ENCODE measurements at places on chromosomes 11 and 22.

GRCh38 chr11:82045748-82046457, 687.8 kb downstream of the FAM181B start:
- DNase-seq: no peak

GRCh38 chr11:48079596-48079995, 99.2 kb downstream of the PTPRJ start:
- no peak for DNase-seq

GRCh38 chr11:7890417-7891172, 40.5 kb downstream of the OR10A6 start:
- DNase-seq: no peak

DNA sequence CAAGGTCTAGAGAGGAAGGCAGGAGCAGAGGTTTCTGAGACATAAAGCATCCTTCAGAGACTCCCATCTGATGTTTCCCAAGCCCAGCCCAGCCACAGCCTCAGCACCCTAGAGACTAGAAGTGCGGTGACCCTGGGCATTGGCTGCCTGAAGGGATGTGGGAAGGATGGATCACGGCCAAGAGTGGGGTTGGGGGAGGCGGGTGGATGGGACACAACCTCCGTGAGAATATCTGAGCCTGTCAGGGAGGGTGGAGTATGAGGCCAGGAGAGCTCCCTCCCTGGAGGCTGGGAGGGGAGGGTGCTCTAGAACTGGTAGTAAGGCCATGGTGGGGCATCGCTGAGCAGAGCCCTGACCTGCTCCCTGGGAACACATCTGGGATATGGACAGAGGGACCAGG, 71.4 kb downstream of the CSNK2A3 start:
- no peak for DNase-seq

GRCh38 chr22:39859903-39860588, 33.5 kb downstream of the ENTHD1 start:
- DNase-seq: no peak

DNA sequence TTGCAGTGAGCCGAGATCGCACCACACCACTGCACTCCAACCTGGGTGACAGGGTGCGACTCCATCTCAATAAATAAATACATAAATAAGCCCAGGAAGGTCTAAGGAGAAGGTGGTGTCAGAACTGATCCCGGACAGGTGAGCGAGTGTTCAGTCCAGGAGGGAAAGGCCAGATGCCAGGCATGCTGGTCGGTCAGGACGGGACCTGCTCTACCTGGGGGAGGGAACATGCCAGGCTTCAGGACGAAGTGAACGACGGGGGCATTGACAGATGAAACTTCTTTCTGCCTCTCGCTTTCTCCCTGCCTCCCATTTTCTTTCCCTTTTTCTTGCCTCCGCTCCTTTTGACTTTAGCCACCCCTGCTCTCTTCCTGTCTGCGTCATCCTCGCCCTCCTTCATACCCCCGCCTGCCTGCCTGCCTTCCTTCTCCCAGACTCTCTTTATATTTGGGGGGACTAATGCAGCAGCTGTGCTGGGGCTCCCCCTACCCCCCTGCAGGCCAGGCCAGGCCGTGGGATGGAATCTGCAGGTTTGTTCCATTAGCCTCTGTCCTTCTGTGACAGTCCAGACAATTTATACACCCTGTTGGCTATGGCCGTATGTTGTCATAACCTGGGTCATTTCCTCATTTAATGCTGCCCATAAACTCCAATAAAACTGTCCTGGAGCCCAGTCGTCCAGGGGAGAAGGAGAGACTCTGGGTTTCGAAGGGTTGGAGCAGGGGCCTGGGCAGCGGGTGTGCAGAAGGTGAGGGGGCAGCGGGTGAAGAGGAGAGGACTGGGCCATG, 209.2 kb upstream of the TBCEL start:
- no peak for DNase-seq

DNA sequence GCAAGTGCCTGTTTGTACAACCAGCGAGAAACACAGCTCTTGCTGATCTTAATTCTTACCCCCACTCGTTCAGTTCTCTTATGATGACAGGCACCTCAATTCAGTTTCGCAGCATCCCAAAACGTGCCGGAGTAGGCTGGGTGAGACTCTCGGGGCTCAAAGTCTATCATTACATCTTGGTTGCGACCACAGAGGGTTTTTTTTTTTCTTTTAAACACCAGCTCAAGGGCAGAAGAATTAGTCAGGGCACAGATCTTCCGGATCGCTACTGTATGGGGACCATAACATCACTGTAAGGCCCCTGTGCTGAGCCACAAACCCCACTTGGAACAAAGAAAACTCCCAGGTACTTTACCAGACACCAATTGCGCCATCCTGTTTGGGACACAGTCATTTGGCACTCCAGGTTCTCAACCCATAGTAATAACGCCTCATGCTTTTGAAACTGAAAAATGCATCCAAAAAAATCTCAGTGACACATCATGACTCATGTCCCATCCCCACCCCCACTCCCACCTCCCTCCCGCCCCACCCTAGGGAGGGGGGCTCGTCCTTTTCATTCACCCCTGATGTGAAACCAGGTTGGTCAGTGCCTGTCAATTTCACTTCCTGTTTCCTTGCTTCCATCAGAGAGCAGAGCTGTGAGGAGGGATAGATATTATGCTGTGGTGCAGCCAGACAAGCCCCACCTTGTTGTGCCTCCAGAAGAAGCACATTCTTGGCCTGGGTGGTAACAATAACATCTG, 41.0 kb upstream of the CD5 start:
- no peak for DNase-seq

DNA sequence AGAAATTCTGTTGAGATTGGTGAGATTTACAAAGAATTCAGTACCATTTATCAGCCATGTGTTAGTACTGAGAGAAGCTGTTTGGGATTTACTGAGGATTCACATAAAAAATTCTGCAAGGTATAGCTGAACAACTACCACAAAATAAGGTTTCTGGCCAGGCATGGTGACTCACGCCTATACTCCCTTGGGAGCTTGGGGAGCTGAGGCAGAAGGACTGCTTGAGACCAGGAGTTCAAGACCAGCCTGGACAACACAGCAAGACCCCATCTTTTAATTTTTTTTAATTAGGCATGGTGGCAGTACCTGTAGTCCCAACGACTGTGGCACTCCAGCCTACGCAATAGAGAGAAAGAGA, 86.7 kb downstream of the SIK3 start:
- no peak for DNase-seq

- no peak for DNase-seq
Measured at GRCh38 chr11:109553284-109553683, 131.3 kb downstream of the C11orf87 start.

Measured in left ventricle myocardium inferior (tissue), 1 donor.